Mammary epithelial cell (primary cell): ENCODE measurements at places on chromosomes 12 and 14. TPM values are rescaled to one million over a fixed set of nuclear protein-coding genes. Genes with fewer than 3 reads are reported as not detected.

The KRT71 gene
- total RNA-seq, result not detected

The TAS2R50 gene
- 0.35 and 1.1 TPM in 2 replicates for total RNA-seq

The CLEC1B gene
- total RNA-seq, result not detected

The PLA2G1B gene
- not detected for total RNA-seq

The CPSF6 gene
- total RNA-seq, result 38.1 and 56.7 TPM in 2 replicates

The PXMP2 gene
- total RNA-seq, result 11.3 TPM

The NR4A1 gene
- 2.4 and 2.9 TPM in 2 replicates for total RNA-seq

The PUS7L gene
- 20.0 TPM for total RNA-seq

The PTGDR gene
- total RNA-seq, result not detected

The CPNE8 gene
- 20.0 and 23.4 TPM in 2 replicates for total RNA-seq

The CAPZA3 gene
- not detected in 2 replicates for total RNA-seq

The FAIM2 gene
- total RNA-seq, result not detected

The INHBE gene
- total RNA-seq, result 0.27 and 0.42 TPM in 2 replicates

The SPX gene
- total RNA-seq, result 0.82 and 2.9 TPM in 2 replicates

The SOAT2 gene
- not detected for total RNA-seq

The C12orf42 gene
- total RNA-seq, result not detected

The EAPP gene
- 30.7 TPM for total RNA-seq

The HOXC9 gene
- total RNA-seq, result 5.1 and 9.4 TPM in 2 replicates

The SCN8A gene
- 1.1 and 2.5 TPM in 2 replicates for total RNA-seq

The ZNF891 gene
- total RNA-seq, result 0.83 TPM

The TAS2R43 gene
- total RNA-seq, result 2.8 TPM

The KRT80 gene
- 1.1 and 1.8 TPM in 2 replicates for total RNA-seq

The OR6C2 gene
- total RNA-seq, result not detected in 2 replicates

The TGM1 gene
- total RNA-seq, result 7.5 TPM

The SYT1 gene
- 19.3 and 20.6 TPM in 2 replicates for total RNA-seq

The PARP11 gene
- total RNA-seq, result 10.6 and 11.0 TPM in 2 replicates
